ENCODE measurements at places on chromosomes 3 and 15.

GRCh38 chr15:73928971-73929627, 2.8 kb downstream of the LOXL1 start:
- no peak for DNase-seq

DNA sequence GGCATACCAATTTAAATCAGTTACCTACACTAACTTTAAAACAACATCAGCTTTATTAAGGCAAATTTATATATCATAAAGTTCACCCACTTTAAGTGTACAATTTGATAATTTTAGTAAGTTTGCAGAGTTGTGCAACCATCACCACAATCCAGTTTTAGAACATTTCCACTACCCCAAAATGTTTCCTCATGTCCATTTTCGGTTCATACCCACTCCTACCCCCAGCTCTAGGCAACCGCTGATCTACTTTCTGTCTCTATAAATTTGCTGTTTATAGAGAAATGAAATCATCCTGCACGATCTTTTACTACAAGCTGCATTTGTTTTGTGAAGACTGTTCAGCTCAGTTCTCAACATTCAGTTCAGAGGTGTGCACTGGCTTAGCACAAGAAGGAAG, 31.5 kb upstream of the FAM81A start:
- DNase-seq = no peak

- no peak for DNase-seq
Observed at GRCh38 chr3:64816355-64816754, 128.6 kb upstream of the ADAMTS9 start.

- no peak for DNase-seq
Observed at GRCh38 chr3:181629029-181629428, 82.7 kb upstream of the SOX2 start.

GRCh38 chr3:17967111-17967510, 224.7 kb upstream of the TBC1D5 start:
- DNase-seq = no peak

- no peak for DNase-seq
Observed at GRCh38 chr15:22903961-22904534, 65.6 kb downstream of the NIPA2 start.

- no peak for DNase-seq
Observed at GRCh38 chr3:118818386-118818785, 216.3 kb downstream of the IGSF11 start.

All from stimulated activated CD4-positive, alpha-beta T cell treated with anti-CD3 and anti-CD28 coated beads, Interleukin-12 subunit alpha, Interleukin-12 subunit beta, amount 100 ng/mL, for 24 hours (primary cell).